ENCODE measurements at places on chromosomes 2 and 18. TPM values are rescaled to one million over a fixed set of nuclear protein-coding genes. Genes with fewer than 3 reads are reported as not detected.

- H3K27me3 ChIP-seq: peaks cover 10% of the 10 kb centered on the region
- H3K4me3 ChIP-seq: no peak overlapping the region
- no peak overlapping the region for H3K27ac ChIP-seq
- no peak for DNase-seq
These were observed 14.4 kb upstream of the E2F6 start for GRCh38 chr2:11480406-11480805.

DNA sequence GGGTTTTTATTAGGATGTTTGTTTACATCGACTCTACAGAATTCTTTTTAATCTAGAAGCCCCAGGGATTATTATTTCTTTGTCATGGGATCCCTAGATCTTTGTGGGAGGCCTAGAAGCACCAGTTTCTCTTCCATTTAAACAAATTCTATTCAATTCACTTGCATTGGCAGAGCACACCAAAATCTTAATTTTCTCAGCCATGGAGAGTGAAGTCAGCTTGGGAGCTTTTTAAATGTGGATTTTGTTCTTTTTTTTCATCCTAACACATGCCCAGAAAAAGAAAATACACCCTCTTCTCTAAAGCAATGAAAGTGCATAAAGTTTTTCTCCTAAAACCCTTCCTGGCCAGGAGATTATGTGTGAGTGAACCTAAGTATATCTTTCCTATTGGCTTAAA is 38.5 kb downstream of the CDCA7 start:
- no peak for DNase-seq
- H3K36me3 ChIP-seq: no peaks in the 10 kb centered on the region
- H3K4me1 ChIP-seq: peaks cover 2% of the 10 kb centered on the region
- no peak overlapping the region for H3K4me3 ChIP-seq

DNA sequence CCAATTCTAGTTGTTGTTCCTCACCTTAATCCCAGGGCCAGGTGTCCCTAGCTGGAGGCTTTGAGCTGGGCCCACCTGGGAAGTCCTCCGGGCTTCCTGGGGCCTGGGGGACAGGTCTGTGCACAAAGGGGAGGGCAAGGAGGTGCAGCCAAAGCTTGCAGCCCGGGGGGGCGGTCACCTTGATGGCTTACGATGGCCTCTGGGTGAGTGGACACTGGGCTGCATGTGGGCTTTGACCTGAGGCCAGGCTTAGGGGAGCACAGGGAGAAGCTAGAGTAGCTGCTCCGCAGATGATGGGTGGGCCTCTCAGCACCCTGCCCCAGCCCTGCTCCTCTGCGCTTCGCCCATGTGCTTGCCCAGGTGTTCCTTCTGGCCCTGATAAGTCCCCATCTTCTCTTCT is 41.8 kb upstream of the HAAO start:
- no peak for DNase-seq
- no peak overlapping the region for H3K27ac ChIP-seq
- H3K27me3 ChIP-seq: no peaks in the 10 kb centered on the region
- H3K4me3 ChIP-seq: no peak overlapping the region
- no peaks in the 10 kb centered on the region for H3K36me3 ChIP-seq

GRCh38 chr2:11812466-11813248 is 66.2 kb downstream of the LPIN1 start:
- H3K27ac ChIP-seq: no peak overlapping the region
- H3K4me1 ChIP-seq: no peaks in the 10 kb centered on the region
- no peaks in the 10 kb centered on the region for H3K36me3 ChIP-seq
- no peak for DNase-seq
- H3K27me3 ChIP-seq: no peaks in the 10 kb centered on the region

DNA sequence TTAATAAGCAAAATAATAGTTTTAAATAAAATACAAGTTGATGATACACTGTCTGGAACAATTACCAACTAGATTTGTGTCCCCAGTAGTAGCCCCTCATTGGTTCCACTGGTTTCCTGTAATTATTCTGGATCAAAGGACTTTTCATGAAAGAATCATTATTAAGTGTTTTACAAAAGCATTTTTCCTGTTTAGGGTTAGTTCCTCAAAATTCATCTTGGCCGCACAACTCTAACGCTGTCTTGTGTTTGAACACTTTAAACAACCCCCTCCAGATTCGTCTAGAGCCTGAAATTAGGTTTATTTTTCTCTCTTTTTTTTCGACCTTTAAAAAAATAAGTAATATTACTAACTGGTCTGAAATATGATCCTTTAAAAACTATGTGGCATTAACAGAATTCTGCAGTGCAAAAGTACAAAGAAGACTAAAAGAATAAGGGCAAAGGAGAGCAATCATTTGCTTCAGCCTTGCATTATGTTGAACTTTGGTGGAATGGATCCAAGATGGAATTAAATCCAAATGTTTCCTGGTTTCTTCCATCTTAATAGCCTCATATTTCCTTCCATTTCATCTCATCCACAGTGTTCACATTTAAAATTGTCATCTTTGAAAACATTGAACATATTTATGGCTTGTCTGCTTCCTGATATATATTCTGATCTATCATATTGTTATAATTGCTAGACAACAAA is 678.4 kb downstream of the IRS1 start:
- H3K4me1 ChIP-seq: peaks cover 3% of the 10 kb centered on the region
- H3K36me3 ChIP-seq: no peaks in the 10 kb centered on the region
- H3K4me3 ChIP-seq: no peak overlapping the region

PROM2 gene
- 3.8 TPM for total RNA-seq

- H3K27me3 ChIP-seq: no peaks in the 10 kb centered on the region
- DNase-seq: no peak
- H3K4me3 ChIP-seq: no peak overlapping the region
- no peaks in the 10 kb centered on the region for H3K36me3 ChIP-seq
These were observed 166.7 kb downstream of the L3MBTL4 start for GRCh38 chr18:6248017-6248416.

GRCh38 chr18:12031846-12032245 is 50.5 kb downstream of the IMPA2 start:
- peak; percentile 3 for DNase-seq
- no peak overlapping the region for H3K27ac ChIP-seq
- H3K27me3 ChIP-seq: no peaks in the 10 kb centered on the region
- H3K4me3 ChIP-seq: no peak overlapping the region
- peaks cover 22% of the 10 kb centered on the region for H3K36me3 ChIP-seq

DNA sequence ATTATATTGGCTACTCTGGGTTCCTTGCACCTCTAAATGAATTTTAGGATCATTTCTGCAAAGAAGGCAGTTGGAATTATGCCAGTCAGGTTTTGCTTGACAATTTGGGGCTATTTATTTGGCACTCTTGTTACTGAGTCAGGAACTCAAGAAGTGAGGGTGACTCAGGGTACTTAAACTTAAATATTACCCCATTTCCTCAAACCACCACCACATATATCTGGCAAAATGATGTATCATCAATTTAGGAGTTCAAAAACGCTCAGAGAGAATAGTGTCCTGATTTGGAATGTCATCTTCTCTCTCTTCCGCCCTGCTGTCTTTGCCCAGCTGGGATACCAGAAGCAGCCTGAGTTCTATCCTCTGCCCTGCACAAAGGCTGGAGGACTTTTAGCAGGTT is 2.4 kb upstream of the THNSL2 start:
- H3K36me3 ChIP-seq: no peaks in the 10 kb centered on the region
- no peak overlapping the region for H3K4me3 ChIP-seq
- H3K27me3 ChIP-seq: 0 out of 2 replicates have a peak, but pooled peaks cover 2% of the 10 kb centered on the region
- no peak for DNase-seq

DNA sequence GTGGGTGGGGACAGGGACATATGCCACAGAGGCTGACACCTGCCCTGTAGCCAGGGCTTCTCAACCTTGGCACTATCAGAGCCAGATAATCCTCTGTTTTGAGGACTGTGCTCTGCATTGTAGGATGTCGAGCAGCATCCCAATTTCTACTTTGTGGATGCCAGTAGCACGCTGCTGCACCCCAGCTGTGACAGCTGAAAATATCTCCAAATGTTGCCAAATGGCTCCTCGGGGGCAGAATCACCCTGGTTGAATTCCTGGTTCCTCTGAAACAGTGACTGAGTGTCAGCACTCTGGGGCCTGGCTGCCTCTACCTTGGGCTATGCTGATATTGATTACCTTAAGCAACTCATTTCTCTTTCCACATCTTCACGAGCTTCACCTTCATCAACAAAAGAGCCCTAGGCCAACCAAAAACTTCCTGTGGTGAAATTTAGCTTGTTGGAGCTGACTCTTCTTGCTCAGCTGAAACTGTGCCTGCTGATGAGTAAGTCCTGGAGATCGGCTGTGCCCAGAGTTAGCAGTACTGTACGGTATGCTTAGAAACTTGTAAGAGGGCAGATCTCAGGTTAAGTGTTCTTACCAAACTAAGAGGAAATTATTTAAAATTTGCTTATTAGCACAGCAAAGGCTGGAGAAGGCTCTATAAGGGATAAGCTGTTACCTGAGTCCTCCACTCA is 138.1 kb downstream of the SEPTIN10 start:
- H3K27me3 ChIP-seq: no peaks in the 10 kb centered on the region
- no peaks in the 10 kb centered on the region for H3K4me1 ChIP-seq
- no peaks in the 10 kb centered on the region for H3K36me3 ChIP-seq
- no peak overlapping the region for H3K27ac ChIP-seq
- no peak overlapping the region for H3K4me3 ChIP-seq

STPG4 gene
- 0.28 TPM for total RNA-seq

NAT8 gene
- total RNA-seq: not detected

DNA sequence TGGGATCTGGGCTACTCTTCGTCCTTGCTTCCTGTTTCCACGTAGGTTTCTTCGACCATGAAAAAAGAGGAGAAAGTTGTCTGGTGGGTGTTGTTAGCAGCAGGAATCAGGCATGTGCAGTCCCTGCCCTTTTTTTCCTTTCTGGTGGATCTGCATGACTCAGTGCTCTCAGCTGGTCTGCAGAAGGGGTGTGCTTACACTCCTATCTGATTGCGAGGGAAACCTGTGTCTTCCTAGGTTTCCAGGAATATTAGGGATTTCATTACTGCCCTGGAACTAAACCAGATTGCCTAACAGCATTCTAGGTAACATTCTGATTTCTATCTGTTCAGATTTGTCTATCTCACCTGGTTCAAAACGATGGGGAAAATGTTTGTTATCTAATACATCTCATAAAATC is 174.3 kb downstream of the CCDC102B start:
- H3K4me3 ChIP-seq: no peak overlapping the region
- no peak for DNase-seq
- H3K27ac ChIP-seq: no peak overlapping the region
- no peaks in the 10 kb centered on the region for H3K36me3 ChIP-seq

DNA sequence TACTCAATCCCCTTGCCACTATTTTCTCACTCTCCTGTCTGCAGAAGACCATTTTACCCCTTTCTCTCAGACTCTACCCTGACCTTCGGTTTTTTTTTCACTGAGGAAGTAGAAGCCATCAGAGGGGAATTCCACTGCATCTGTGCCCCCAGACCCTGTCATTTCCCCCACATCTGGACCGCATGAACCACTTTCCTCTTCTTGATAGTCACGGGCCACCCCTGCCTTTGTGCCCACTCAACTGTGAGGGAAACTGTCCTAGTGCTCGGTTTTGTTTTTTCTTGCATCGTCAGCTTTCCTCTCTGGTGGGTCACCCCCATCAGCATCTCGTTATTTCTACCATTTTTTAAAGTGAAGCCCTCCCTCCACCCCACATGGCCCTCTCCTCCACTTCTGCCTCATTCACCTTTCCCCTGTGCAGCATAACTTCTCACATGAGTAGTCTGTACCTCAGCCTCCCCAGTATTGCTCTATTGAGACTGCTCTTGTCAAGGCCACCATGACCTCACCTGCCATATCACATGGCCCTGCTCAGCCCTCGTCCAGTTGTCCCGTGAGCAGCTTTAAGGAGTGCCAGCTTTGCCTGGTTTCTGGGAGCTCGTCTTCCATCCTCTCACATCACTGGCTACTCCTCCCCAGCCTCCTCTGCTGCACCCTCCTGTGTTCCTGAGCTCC is 32.4 kb downstream of the TMEM87B start:
- DNase-seq: no peak
- no peaks in the 10 kb centered on the region for H3K27me3 ChIP-seq
- no peak overlapping the region for H3K27ac ChIP-seq
- no peaks in the 10 kb centered on the region for H3K4me1 ChIP-seq
- no peaks in the 10 kb centered on the region for H3K36me3 ChIP-seq

DNA sequence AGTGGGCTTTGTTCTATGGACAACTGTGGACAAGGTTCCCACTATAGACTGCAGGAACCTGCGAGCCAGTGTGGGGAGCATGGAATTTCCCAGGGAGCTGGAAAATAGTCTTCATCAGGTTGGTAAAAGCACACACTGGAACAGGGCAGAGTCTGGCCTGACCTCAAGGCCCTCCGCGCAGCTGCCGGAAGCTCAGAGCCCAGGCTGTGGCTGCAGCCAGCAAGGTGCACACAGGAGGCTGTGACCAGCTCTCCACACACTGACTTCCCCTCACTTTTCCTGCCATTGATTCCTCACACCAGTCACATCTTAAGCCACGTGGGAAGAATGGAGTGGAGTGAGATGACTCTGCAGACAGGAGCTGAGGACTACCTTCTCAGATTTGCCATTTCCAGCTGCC is 19.1 kb downstream of the MAL start:
- H3K4me3 ChIP-seq: no peak overlapping the region
- no peaks in the 10 kb centered on the region for H3K36me3 ChIP-seq

MOB1A gene
- total RNA-seq: 93.9 TPM

ACTR2 gene
- 171 TPM for total RNA-seq

DNAJC5G gene
- total RNA-seq: 1.4 TPM

AFF3 gene
- total RNA-seq: 3.0 TPM

GRCh38 chr2:69764286-69765095 is 22.6 kb downstream of the ANXA4 start:
- no peaks in the 10 kb centered on the region for H3K27me3 ChIP-seq
- H3K27ac ChIP-seq: no peak overlapping the region
- no peaks in the 10 kb centered on the region for H3K36me3 ChIP-seq
- H3K4me3 ChIP-seq: no peak overlapping the region
- DNase-seq: no peak

DNA sequence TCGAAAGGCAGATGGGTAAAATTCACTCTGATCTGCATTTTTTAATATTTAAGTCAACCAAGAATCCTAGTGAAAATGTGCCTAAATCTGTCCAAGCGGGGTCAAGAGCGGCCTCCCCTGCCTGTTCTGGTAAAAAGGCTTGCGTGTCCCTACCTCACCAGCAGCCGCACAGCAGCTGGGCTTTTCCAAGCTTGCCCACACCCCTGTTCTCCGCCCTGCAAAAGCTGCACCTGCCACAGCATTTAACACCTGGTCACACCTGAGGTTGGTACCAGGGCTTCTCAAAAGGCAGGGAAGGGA is 25.8 kb upstream of the TMEM182 start:
- no peak for DNase-seq
- 0 out of 2 replicates have a peak, but pooled peaks cover 2% of the 10 kb centered on the region for H3K36me3 ChIP-seq
- H3K4me3 ChIP-seq: peak overlapping the region; percentile 83
- H3K27ac ChIP-seq: no peak overlapping the region

- H3K27ac ChIP-seq: no peak overlapping the region
- H3K4me1 ChIP-seq: peaks cover 12% of the 10 kb centered on the region
- H3K4me3 ChIP-seq: peak overlapping the region; percentile 24
- DNase-seq: peak; percentile 38
These were observed 13.6 kb upstream of the NFU1 start for GRCh38 chr2:69450735-69451416.

SPAST gene
- total RNA-seq: 31.9 TPM

ERFE gene
- 2.5 TPM for total RNA-seq

DNA sequence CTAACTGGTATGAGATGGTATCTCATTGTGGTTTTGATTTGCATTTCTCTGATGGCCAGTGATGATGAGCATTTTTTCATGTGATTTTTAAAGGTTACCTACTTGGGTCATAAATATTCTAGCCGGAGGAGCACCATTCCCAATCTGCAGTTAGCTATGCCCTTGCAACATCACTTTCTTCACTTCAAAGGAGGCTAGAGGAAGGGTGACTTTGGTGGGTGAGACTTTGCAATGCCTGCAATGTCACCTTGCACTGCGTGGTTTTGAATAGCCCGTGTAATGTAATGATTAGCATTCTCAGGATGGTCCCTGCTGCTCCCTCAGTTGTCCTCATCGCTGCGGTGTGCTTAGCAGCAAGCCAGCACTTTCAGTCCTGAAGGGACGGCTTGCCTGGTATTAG is 56.1 kb upstream of the CHRNA1 start:
- no peaks in the 10 kb centered on the region for H3K27me3 ChIP-seq
- no peaks in the 10 kb centered on the region for H3K4me1 ChIP-seq
- no peaks in the 10 kb centered on the region for H3K36me3 ChIP-seq
- no peak overlapping the region for H3K4me3 ChIP-seq
